Large intestine (tissue), 12 donors: ENCODE measurements at places on chromosomes 1 and 21.

DNA sequence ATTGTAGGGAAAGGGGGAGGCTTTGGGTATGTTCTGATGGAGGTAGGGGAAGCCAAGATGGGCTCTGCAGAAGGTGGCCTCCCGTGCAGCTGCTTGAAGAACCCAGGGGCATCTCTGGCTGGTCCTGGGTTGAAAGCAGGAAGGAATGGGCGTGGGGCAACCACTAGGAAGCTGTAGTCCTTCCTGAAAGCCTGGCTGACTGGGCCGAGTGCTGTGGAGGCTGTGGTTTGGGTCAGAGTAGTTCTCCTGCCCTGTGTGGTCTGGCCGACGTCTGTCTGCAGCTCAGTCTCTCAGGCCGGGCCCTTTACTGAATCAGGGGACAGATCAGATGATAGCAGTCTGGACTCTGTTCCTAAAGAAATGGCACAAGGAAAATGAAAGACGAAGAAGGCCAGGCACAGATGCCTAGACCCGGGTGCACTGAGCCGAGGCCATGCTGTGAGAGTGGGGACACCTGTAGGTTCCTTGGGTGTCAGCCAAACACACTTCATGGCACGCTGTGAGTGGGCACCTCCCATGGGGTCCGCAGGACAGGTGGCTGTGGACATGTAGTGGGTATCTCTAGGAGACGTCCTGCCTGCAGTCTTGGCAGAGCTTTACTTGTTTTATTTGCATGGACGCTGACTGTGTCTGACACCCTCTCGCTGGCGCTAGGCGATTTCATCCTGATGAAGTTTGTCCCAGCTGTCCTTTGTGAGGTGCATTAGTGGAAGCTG is 87.0 kb downstream of the POFUT2 start:
- no peak for DNase-seq

DNA sequence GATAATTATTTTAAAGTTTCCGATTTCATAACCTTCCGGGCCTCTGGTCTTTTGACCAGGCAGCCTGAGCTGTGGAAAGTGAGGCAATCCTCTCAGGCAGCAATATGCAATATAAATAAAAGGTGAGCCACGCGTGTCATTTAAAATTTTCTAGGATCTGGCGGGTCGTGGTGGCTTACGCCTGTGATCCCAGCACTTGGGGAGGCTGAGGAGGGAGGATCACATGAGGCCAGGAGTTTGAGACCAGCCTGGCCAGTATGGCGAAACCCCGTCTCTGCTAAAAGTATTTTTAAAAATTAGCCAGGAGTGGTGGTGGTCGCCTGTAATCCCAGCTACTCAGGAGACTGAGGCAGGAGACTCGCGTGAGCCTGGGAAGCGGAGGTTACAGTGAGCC is 546 bp upstream of the ZNF695 start:
- DNase-seq = no peak

DNA sequence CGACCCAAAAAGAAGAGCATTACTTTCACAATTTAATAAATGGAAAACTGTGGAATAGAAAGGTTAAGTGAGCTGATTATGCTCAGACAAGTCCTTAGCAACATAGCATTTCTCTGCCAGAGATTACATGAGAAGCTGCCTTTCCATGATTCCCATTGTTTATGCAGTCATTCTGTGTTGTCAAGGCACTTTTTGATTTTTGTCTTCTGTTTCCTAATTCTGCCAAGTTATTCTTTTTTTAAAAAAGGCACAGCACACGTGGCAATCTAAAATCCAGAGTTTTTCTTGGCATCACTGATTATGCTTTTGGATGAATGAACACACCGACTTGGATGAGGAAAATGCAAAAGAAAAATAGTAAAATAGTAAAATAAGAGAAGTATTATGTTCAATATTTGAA is 185.0 kb downstream of the RGS7 start:
- no peak for DNase-seq

DNA sequence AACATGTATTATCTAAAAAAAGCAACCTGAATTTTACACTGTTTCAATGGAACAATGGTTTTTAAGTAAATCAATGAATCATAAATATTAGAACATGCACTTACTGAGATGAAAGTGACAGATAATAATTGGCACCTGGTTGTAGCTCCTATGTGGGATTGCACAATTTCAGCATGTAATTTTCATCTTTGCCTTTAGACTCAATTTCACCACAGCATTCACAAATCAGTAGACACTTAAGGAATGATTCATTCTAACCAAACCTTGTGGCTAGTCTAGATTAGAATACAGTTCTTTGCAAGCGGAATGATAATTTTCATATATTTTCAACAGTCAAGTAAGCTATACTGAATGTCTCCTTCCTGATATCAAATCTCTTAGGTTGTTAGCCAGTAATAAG is 853.4 kb downstream of the KCNT2 start:
- DNase-seq = no peak

DNA sequence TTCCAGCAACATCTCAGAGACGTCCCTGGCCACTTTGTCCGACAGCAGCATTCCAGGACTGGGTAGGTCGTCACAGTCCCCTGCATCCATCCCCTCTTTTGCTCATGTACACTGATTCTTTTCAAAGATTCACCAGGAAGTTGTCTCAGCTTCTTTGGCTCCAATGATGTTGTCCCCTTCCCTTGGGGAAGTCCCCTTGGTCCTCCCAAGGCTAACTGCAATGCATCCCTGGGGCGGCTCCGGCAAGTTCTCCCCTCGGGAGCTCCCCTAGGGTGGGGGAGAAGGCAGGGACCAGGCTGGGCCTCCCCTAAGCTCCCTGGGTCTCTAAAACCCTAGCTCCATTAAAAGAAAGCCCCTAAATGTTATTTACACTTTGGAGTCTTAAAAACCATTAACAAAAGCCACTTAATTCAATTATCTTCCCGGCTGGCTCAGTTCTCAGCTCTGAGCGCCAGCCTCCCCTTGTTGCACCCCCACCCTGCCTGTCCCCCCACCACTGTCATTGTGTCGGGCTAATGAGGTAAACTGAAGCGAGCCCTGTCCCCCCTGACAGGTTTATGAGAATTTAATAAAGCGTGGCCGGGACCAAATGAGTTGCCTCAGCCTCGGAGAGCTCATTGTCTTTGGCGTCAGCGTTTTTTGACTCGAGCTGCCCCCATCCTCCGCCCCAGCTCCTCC is 25.3 kb downstream of the KNCN start:
- DNase-seq = no peak

- DNase-seq = no peak
These were observed 14.2 kb downstream of the WDR4 start for GRCh38 chr21:42864815-42865775.

- no peak for DNase-seq
These were observed 12.8 kb downstream of the PLEKHO1 start for GRCh38 chr1:150162582-150162861.

GRCh38 chr1:237863234-237863633 is 27.5 kb downstream of the ZP4 start:
- no peak for DNase-seq

DNA sequence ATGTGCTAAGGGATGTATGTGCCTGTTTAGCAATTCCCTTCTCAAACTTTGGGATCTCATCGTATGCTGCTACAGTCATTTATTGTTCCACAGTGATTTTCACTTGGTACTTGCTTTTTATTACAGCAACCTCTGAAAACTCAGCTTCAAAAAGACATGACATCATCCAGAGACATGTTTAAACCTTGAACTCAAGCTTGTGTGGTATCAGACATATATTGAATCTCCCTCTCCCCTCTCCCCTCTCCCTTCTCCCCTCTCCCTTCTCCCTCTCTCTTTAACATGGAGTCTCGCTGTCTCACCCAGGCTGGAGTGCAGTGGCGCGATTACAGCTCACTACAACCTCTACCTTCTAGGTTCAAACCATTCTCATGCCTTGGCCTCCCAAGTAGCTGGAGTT is 19.5 kb upstream of the TUT4 start:
- DNase-seq = no peak

DNA sequence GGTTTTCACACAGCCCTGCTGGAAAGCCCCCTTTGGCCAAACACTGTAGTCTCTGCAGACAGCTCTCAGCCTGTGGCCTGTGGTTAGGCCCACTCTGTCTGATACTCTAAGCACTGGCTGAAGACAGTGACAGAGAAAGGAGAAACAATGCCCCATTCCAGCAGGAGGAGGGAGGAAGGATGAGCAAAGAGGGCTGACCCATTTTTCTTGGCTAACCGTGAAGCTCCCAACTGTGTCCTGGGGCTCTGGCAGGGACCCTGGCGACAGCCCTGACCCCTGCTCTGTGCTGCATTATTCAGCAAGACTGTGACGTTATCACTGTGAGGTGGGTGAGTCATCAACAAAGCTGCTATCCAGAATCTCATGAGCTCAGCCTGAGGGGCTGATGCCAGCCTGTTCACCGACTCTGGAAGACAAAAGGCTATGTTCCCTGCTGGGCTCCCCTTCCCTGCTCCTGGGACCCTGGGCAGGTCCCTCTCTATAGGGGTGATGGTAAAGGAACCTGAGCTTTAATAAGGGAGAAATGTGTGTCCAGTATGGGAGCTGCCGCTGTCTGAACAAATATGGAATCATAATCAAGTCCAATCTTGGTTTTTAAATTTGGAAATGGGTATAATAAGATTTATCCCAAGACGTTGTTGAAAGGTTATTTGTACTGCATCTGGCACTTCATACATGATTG is 107.0 kb downstream of the RHOU start:
- peak; percentile 67 for DNase-seq

- no peak for DNase-seq
These were observed 5.1 kb downstream of the AHCYL1 start for GRCh38 chr1:109989506-109990301.

DNA sequence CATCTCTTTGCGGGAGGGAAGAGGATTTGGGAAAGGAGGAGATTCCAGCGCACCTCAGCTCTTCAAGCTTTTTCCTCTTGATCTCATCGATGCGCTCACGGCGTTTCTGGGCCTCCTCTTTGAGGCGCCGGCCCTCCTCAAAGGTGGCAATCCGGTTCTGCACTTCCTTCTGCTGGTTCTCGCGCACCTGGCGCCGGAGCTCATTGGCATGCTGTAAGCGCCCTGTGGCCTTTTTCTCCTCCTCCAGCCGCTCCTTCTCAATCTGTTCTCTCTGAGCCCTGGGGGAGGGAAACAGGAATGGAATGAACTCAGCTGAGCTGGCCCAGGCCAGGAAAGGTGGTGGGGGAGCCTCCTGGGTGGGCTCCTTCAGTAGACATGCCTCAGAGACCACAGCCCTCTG is 10.4 kb upstream of the VSIG8 start:
- DNase-seq = no peak

DNA sequence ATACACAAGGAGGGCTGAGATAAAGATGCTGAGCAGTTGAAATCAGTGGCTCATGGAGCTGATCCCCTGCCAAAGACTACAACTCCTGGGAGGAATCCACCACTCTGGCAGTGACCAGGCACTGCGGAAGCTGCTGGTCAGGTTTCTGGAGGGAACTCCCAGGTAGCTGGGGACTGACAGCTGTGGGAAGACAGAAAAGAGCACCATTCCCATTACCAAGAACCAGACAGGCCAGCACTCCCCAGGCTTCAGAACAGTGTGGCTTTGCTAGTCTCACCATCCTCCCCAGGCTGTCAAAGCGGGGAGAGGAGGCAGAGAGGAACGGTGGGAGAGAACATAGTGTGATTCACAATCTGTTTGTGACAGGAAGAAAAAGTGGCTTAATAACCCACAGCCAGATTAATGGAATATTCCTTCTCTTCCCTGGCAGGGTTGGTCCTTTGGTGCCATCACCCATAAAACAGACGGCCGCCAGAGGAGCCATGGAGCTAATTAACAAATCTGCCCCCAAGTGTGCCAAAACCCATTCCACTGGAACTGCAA is 92.1 kb downstream of the MAB21L3 start:
- no peak for DNase-seq

- peak; percentile 24 for DNase-seq
These were observed 685 bp upstream of the RIPPLY3 start for GRCh38 chr21:37005548-37006485.

GRCh38 chr1:116557323-116557878 is 13.4 kb downstream of the CD58 start:
- DNase-seq = no peak

DNA sequence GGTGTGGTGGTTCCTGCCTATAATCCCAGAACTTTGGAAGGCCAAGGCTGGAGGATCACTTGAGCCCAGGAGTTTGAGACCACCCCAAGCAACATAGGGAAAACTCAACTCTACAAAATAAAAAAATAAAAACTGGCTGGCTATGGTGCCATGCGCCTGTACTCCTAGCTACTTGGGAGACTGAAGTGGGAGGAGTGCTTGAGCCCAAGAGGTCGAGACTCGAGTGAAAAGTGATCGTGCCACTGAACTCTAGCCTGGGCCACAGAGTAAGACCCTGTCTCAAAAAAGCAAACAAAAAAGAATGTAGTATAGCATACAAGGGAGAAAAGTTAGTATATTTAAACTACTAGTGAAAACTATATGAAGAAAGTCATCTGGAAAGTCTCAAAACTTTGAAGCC is 66.7 kb downstream of the ARID4B start:
- no peak for DNase-seq

- DNase-seq = no peak
These were observed 212.5 kb downstream of the FGGY start for GRCh38 chr1:59509341-59509875.

GRCh38 chr1:201511941-201512539 is 5.1 kb upstream of the CSRP1 start:
- peak; percentile 41 for DNase-seq

DNA sequence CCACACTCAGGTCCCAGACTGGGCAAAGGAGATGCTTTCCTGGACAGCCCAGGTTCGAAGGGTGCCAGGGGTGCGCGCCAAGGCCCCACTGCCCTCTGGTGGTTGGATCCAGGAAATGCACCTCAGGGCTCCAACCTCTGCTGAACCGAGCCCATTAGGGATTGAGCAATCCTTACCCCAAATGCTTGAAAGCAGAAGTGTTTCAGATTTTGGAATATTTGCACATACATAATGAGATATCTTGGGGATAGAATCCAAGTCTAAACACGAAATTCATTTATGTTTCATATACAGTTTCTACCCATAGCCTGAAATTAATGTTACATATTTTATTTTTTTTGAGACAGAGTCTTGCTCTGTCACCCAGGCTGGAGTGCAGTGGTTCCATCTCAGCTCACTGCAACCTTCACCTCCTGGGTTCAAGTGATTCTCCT is 57.4 kb downstream of the SLC9A1 start:
- DNase-seq = peak; percentile 66

- DNase-seq = no peak
These were observed 7.4 kb downstream of the STX6 start for GRCh38 chr1:181015251-181015615.

- no peak for DNase-seq
These were observed 17.1 kb downstream of the HHIPL2 start for GRCh38 chr1:222530852-222531251.

- no peak for DNase-seq
These were observed 25.5 kb downstream of the MAN1C1 start for GRCh38 chr1:25641931-25642573.
